ENCODE measurements at places on chromosomes 7 and 10. TPM values are rescaled to one million over a fixed set of nuclear protein-coding genes. Genes with fewer than 3 reads are reported as not detected.

Gene VCL
- total RNA-seq = 232 TPM

Gene COL13A1
- total RNA-seq = 18.3 TPM

Gene NSUN5
- 6.0 TPM for total RNA-seq

Gene ZNF853
- 0.54 TPM for total RNA-seq

Gene TAS2R16
- total RNA-seq = not detected

Gene GIMAP7
- total RNA-seq = 16.2 TPM

Gene SLC29A4
- 2.3 TPM for total RNA-seq

Gene FAM25G
- total RNA-seq = not detected

Gene CNPY1
- total RNA-seq = not detected

Gene CALML3
- total RNA-seq = not detected

Gene BLNK
- not detected for total RNA-seq

Gene PDE6C
- not detected for total RNA-seq

Gene CDH23
- total RNA-seq = under 0.01 TPM

Gene AKR1C1
- 3.2 TPM for total RNA-seq

Gene ZFAND4
- 3.5 TPM for total RNA-seq

Gene OR2A25
- not detected for total RNA-seq

Gene MEOX2
- under 0.01 TPM for total RNA-seq

Gene AMPH
- total RNA-seq = 0.09 TPM

Gene RBP4
- not detected for total RNA-seq

Gene ADAM12
- total RNA-seq = 4.2 TPM

Gene CRPPA
- total RNA-seq = 0.85 TPM

Gene LIPM
- not detected for total RNA-seq

Gene NPFFR1
- not detected for total RNA-seq

Gene KLLN
- 0.19 TPM for total RNA-seq

Gene PTF1A
- total RNA-seq = not detected

Gene AKR1C4
- total RNA-seq = not detected

Gene ZSCAN21
- total RNA-seq = 6.8 TPM

Gene DDIT4
- total RNA-seq = 853 TPM

Gene PCDH15
- under 0.01 TPM for total RNA-seq

Gene PRPS1L1
- total RNA-seq = not detected

Gene ZNF107
- 1.8 TPM for total RNA-seq

Gene SEMA3E
- total RNA-seq = 0.28 TPM

Gene LRRC18
- not detected for total RNA-seq

Gene CTAGE6
- 2.2 TPM for total RNA-seq

Gene RARRES2
- 0.09 TPM for total RNA-seq

Gene FEZF1
- not detected for total RNA-seq

Gene RADIL
- total RNA-seq = 1.0 TPM

Gene RASA4B
- 1.5 TPM for total RNA-seq

Gene PAX4
- total RNA-seq = not detected

Gene HEPACAM2
- not detected for total RNA-seq

Measured in endothelial cell of coronary artery (primary cell).